ENCODE measurements at places on chromosomes 12 and 14.

DNA sequence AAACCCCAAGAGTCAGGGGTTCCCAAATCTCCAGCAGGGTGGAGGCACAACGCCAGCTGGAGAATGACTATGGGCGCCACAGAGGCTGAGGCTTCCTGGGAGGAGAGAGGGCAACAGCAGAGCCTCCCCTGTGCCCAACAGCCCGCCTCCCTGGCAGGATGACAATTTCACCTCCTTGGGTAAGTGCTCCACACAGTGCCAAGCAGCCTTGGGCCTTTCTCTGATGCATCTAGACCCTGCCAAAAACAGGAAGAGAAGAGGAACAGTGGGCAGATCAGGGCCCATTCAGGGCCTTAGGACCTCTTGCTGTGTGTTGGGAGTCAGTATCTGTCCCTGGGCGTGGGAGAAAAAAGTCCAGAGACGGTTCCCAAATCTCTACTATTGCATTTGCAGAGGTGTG is 5.0 kb upstream of the OR10P1 start:
- DNase-seq: no peak

- no peak for DNase-seq
These were observed 35.1 kb upstream of the PPP2R5C start for GRCh38 chr14:101726295-101726953.

DNA sequence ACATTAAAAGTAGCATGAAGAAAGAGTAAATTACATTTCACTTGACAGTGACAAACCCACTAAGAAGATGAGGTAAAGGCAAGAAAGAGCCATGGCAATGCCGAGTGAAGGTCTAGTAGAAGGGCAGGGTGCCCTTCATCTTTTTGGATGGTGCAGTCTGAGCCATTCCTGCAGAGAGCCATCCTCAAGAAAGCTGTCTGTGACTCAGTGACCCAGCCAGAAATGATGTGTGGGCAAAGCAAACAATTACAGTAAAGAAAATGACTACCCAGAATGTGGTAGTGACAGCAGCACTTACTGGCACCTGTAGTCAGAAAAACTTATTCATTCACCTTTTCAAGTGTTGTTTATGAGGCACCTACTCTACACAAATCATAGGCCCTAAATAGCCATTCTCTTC is 281.7 kb downstream of the DUSP6 start:
- no peak for DNase-seq

DNA sequence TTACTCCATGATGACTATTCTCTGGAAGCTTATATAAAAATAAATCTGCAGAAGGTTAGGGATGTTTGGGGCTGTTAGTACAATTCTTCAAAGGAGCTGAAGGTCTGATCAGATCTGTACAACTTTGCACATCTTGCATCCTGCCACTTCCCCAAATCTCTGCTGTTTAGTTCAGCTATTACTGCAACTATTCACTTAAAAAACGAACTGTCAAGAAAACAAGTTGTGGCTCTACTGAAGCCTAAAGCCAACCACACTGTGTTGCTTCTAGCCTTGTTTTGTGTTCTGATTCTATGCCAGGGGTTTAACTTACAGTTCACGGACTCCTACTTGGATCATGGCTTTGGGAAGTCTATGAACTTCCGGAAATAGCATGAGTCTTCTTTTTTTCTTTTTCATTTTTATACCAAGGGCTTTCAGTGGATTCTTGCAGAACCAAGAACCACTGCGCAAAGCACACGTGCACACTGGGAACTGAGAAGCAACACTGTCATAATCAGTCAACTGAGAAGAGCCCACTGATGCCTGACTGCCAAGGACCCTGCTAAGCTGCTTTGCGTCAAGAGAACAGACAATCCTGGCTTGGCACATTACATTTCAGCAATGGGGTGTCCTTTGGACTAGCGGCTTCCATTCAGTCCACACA is 66.3 kb upstream of the EEA1 start:
- no peak for DNase-seq

GRCh38 chr12:9902539-9903228 is 21.4 kb downstream of the KLRF2 start:
- no peak for DNase-seq

- no peak for DNase-seq
These were observed 297.1 kb downstream of the KSR2 start for GRCh38 chr12:117671734-117672133.

- no peak for DNase-seq
These were observed 61.3 kb upstream of the METAP2 start for GRCh38 chr12:95412482-95413311.

- DNase-seq: no peak
These were observed 162.6 kb upstream of the PLEKHA5 start for GRCh38 chr12:18966954-18967353.

DNA sequence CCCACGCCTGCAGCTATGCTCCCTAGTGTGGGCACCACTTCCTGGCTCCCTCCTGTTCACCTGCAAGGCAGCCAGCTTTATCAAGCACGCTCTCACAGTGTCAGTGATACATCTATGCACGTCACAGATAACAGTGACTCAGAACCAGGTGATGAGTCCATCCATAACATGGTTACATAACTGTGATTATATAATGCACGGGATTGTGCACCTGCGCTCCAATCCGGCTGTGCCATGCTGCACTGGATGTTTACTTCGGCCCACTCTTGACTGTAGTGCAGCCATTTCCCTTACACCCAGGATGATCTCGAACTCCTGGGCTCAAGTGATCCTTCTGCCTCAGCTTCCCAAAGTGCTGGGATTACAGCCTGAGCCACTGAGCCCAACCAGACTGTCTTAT is 38.4 kb upstream of the CEP83 start:
- DNase-seq: no peak

DNA sequence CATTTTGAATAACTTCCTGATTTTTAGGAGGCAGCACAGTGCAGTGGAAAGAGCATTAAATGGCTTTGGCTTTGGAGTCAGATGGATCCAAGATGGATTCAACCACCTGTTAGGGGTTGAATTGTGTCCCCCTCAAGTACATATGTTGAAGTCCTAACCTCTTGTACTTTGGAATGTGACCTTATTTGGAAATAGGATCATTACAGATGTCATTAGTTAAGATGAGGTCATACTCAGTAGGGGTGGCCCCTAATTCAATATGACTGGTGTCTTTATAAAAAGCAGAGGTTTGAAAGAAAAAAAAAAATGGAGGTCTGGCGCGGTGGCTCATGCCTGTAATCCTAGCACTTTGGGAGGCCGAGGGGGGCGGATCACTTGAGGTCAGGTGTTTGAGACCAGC is 18.8 kb downstream of the ATP5MC2 start:
- DNase-seq: no peak

DNA sequence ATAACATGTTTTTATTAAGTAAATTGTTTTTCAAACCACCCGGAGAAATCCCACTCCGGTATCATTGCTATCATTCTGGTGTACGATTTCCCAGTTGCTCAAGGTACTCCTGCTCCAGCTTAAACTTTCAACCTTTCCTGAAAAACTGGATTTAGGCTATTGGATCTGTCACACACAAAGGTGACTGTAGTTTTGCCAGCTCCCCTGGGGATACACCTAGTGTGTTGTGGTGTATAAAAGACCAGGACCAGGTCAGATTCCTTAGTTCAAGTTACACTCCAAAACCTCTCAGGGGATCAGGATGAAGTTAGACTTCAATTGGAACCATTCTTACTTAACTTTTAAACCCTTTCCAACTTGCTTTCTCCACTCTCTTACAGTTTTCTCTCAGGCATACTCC is 303.9 kb downstream of the NOVA1 start:
- DNase-seq: no peak

- DNase-seq: no peak
These were observed 293.4 kb downstream of the EGLN3 start for GRCh38 chr14:33657476-33657875.

DNA sequence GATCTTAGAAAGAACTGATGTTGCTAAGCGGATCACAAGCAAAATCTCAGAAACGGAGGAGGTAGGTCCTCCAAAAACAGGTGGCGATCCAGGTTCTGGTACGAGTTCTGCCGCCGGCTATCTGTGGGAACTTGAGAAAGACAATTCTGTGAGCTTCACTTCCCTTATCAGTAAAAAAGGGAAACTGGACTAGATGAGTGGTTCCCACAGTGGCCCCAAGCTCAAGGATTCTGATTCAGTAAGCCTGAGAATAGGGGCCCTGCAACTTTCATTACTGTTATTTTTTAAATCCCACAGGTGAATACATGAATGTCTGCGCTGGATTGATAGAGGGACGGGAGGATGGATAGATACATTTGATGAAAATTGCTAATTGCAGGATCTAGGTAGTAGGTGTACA is 160.2 kb downstream of the PPM1H start:
- DNase-seq: no peak

- no peak for DNase-seq
These were observed 147.1 kb downstream of the VRK1 start for GRCh38 chr14:96944297-96944696.

GRCh38 chr14:61841145-61841544 is 78.9 kb downstream of the SNAPC1 start:
- DNase-seq: no peak

GRCh38 chr12:4891866-4892265 is 17.8 kb upstream of the KCNA1 start:
- no peak for DNase-seq

- DNase-seq: no peak
These were observed 43.1 kb upstream of the ABCC9 start for GRCh38 chr12:21984375-21984774.

DNA sequence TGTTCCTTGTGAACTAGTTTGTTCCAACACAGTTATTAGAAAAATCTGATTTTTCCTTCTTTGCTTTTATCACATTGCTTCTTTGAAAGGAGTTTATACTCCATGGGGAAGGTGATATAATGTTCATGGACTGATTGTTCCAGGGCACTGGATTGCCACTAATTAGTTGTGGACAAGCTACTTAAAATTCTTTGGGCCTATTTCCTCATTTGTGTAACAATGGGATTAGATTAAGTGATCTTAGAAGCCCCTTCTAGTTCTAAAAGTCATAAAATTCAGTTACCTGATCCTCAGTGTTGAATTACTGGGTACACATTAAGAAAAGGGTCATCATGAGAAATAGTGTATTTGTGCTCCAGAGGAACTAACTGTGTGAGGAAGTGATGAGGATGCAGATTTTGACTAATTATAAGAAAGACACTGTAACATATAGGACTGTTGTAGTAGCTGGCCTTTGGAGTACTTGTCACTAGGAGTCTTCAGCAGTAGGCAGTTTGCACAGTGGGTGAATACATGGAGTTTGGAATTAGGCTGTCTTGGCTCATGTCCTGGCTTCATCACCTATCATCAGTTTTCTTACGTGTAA is 82.2 kb downstream of the MIA2 start:
- DNase-seq: no peak

- DNase-seq: no peak
These were observed 21.1 kb downstream of the NUBPL start for GRCh38 chr14:31582286-31582691.

GRCh38 chr14:101500681-101501080 is 60.6 kb upstream of the DIO3 start:
- DNase-seq: no peak

- no peak for DNase-seq
These were observed 3.9 kb upstream of the GPR84 start for GRCh38 chr12:54368025-54368708.

- DNase-seq: no peak
These were observed 52.2 kb downstream of the GOLGA5 start for GRCh38 chr14:92846162-92846897.

DNA sequence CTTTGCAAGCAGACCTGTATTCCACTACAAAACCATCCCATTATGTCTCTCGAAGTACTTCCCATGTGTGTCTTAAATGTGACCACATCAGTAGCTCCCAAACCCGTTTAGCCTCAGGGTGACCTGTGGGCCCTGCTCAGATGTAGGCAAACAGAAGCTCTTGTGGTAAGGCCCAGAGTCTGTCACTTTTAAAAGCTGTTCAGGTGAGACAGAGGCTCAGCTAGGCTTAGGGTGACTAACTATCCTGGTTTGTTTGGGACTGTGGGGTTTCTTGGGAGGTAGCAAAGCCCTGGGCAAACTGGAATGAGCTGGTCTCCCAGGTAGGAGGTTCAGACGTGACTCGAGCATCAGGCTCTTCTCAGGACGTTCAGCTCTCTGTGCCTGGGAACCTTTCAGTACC is 64.5 kb upstream of the VASH1 start:
- no peak for DNase-seq

- DNase-seq: no peak
These were observed 273.9 kb downstream of the TRHDE start for GRCh38 chr12:72546106-72546505.

DNA sequence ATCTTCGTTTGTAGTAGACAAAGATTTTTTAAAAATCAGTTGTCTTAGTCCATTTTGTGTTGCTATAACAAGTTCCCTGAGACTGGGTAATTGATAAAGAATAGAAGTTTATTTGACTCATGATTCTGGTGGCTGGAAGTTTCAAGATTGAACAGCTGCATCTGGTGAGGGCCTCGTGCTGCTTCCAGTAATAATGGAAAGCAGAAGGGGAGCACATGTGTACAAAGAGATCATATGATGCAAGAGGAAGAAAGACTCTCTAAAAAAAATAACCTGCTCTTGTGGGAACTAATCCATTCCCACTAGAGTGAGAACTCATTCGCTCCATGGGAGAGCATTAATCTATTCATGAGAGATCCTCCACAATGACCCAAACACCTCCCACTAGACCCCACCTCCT is 24.8 kb downstream of the MUCL1 start:
- no peak for DNase-seq

DNA sequence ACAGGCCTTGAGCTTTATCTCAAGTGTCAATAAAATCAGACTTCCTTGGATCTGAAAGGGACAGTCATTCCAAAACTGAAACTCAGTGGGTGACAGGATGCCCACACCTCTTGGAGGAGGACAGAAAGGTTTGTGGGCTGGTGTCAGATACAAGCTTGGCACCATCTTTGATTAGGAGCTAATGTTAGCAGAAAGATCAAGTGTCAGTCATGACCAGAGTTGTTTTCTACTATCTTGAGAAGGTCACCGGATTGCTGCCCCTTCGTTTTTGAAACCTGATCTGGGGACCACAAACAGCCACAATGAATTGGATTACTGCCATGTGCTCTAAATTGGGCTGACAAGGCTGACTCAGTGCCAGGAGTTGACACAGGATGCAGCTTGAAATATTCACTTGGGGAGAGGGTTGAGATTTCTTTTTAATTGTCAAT is 88.3 kb downstream of the OTOGL start:
- peak; percentile 25 for DNase-seq

GRCh38 chr12:3596703-3597415 is 105.9 kb downstream of the PRMT8 start:
- no peak for DNase-seq

DNA sequence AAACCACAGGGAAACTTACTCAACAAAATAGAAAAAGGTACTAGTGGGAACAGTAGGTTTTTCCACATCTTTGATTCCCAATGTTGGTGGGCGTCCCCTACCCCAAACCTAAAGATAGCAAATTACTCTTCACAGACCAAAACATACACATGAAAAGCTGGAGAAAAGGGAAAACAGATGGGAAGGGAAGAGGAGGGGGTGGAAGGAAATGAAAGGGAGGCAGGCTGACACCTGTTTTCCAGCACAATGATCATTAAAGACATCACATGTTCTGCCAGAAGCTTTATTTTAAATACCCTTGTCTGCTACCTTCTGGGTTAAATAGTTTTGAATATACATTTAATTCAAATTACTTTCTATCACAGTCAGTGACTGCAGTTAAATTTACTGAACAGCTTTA is 1617.9 kb upstream of the SEL1L start:
- no peak for DNase-seq
